Omental fat pad (tissue), 4 donors: ENCODE measurements at places on chromosomes 5 and 9.

DNA sequence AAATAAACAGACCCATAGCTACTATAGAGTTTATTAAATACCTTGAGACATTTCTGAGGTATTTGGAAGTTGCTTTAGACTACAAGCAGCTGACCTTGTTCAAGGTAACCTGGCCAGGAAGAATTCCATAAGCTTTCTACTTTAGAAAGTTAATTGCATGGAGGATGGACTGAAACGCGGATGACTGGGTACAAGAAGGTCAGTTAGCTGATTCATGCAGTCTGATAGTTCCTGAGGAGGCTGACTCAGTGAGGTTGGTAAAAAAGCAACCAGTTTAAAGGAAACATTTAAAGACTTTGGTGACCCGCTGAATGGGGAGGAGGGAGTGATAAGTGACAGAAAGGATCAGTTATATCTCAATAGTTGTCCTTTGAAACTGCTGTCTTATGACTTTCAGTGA is 670.1 kb upstream of the CDH9 start:
- no peak for DNase-seq

- DNase-seq, result no peak
Observed at GRCh38 chr5:116686438-116686837, 111.8 kb upstream of the SEMA6A start.

GRCh38 chr5:56126487-56127179 is 106.5 kb downstream of the ANKRD55 start:
- no peak for DNase-seq

DNA sequence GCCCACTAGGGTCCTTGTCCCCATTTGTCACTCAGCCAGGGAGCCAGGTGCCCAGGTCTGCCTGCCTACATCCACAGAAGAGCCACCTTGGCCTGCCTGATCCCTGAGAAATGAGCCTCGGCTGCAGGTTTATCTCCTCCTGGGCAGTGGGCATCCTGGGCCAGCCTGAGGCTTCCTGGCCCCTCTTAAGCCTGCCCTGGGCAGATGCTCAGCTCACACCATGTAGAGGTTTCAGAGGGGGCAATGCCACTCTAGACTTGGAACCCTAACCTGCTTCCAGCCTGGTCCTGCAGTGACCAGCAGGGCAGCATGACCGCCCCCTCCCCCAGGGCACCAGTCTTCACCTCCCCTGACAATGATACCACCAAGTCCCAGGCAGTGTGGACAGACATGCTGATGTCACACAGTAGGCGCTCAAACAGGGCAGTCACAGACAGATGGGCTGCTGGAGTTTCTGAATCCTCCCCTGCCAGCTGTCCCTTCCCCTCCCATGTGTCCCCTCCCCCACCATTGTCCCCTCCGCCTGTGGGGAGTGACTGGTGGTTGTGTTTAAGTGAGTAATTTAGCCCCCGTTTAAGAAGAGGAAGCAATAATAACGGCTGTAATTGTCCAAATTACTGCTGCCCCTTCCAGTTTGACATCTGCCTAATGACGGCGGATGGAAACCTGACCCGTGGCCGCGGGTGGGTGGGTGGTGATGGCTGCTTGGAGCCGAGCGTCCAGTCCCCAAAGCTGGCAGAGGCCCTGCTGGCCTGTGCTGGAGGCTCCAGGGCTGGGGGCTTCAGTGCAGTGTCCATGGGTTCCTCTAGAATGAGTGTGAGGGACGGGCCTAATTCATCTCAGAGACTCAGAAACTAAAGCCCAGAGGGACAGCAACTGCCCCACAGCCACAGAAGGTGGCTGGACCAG is 147.7 kb downstream of the BARX1 start:
- DNase-seq, result no peak

- no peak for DNase-seq
Observed at GRCh38 chr9:12065050-12065449, 628.1 kb upstream of the TYRP1 start.

- no peak for DNase-seq
Observed at GRCh38 chr5:92459654-92460053, 1076.5 kb upstream of the ARRDC3 start.

DNA sequence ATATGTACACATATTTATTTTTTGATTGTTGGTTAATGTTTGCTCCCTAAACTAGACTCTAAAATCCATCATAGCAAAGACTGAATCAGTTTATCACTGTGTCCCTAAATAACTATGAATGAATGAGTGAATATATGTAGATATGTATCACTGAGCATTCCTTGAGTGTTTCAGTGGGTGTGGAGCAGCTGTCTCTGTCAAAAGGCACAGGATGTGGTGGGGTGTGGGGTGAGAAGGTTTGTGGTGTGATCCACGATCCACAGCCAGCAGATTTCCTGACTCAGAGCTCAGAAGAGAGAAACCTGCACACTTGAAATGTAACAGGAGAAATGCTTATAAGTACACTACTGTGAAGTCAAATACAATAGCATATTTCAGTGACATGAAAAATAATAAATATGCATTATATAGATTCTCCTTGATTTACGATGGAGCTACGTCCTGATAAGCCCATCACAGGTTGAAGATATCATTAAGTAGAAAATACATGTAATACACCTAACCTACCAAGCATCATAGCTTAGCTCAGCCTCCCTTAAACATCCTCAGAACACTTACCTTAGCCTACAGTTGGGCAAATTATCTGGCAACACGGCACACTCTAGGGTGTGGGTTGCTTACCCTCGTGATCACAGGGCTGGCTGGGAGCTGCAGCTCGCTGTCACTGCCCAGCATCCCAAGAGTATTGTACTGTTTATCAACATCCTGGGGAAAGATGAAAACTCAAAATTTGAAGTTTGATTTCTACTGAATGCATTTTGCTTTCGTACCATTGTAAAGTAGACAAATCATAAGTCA is 287.0 kb downstream of the GAS1 start:
- no peak for DNase-seq

GRCh38 chr9:115285836-115286235 is 167.9 kb upstream of the TNC start:
- no peak for DNase-seq

- DNase-seq, result no peak
Observed at GRCh38 chr5:30341466-30341865, 852.0 kb upstream of the CDH6 start.

- DNase-seq, result no peak
Observed at GRCh38 chr5:3075309-3075708, 323.8 kb upstream of the IRX2 start.

- DNase-seq, result no peak
Observed at GRCh38 chr5:74993743-74994142, 58.6 kb downstream of the GCNT4 start.

DNA sequence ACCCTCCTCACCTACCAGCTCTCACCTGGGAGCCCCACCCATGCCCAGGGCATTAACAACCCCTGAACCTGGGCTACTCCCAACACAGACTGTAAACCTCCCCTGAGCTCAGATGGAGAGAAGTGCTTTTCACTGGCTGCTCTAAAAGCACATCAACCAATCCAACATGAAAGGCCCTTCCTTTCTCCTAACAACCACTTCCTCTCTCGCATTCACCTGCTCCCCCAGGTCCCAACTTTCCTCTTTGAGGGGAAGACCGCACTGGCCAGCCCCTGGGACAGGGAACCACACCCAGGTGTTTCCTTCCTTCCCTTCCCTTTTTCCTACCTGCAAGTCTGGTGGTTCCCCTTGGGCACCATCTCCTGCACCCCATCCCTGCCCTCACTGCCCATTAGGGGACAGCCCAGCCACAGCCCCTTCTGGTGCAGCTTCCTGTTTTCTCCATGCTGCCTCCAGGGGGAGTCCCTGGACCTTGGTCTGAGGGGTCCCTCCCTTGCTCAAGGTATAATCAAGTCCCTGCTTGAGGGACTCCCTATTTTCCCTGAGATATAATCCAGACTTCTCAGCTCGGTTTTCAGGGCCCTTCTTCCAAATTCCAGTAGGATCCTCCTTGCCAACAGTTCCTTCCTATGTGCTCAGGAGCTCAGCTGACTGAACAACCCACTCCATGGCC is 30.5 kb upstream of the DAB2IP start:
- DNase-seq, result no peak

- no peak for DNase-seq
Observed at GRCh38 chr9:120710110-120710981, 3.9 kb downstream of the MEGF9 start.

GRCh38 chr9:18429070-18429469 is 44.9 kb upstream of the ADAMTSL1 start:
- DNase-seq, result no peak

DNA sequence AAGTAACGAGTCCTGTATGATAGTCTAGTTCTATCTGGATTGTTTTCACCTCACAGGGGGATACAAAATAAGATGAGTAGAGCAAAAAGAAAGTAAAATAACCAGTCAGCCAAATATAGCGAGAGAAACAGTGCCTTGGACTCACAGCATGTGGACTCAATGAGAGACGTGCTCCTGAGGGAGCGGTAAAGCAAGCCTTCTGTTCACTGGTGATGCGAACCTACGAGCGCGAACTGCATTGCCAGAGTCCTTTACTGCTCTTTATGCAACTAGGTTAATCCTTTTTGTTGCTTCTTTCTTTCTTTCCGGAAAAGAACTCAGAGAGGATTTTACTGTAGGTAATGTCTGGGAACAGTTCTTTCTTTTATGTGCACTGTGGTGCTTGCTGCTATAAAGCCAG is 132.7 kb downstream of the ANXA1 start:
- DNase-seq, result no peak

- no peak for DNase-seq
Observed at GRCh38 chr5:136332223-136333015, 32.9 kb downstream of the TRPC7 start.

DNA sequence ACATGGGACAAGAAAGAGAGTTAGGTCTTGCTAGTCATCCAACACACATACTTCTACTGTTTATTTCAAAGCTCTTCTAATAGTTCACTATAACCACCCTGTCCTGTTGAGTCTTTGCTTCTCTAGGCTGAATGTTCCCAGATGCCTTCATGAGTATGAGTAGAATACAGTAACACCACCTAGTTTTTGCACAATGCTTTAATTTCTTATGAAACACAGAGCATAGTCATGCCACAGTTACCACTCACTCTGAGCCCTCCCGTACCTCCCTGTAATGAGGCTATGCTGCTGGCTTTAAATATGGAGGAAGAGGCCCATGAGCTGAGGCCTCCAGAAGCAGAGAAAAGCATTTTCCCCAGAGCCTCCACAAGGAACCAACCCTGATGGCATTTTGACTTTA is 75.0 kb upstream of the SLC1A3 start:
- DNase-seq, result no peak

- DNase-seq, result no peak
Observed at GRCh38 chr9:4832786-4833579, 40.2 kb downstream of the RCL1 start.

DNA sequence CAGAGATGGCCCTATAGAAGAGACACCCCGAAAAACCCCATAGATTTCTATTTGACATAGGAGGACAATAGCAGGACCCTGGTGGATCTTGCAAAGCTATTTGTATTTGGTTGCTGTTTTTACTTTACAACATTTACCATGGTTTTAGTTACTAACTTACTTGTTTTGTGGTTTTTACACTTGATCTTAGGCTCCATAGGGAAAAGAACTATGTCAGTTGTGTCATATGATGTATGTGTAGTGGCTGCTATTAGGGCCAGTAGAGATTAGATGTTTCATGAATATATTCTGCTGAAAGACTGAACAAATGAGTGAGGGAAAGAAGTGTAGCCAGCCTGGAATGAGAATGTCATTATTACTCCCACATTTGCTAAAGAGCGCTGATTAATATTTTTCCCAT is 388.1 kb downstream of the SEMA5A start:
- DNase-seq, result no peak

DNA sequence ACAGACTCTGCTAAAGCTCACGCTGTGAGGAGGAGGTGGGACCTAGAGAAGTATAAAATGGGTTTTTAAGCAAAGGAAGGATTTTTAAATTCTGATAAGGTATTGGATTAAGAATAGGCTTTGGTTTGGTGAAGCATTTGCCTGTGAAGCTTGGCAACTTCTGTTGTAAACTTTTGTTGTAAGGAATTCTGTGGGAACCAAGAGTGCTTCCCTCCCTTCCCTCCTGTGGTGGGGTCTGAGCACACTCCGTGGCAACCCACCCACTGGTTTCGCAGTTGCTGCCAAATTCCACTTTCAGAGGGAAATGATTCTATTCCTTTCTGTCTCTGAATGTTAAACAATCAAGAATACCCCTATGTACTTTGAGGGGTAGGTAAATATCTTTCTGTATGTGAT is 28.6 kb upstream of the GTF2H2C start:
- DNase-seq, result no peak

GRCh38 chr5:143147383-143147782 is 256.1 kb downstream of the NR3C1 start:
- DNase-seq, result no peak

- no peak for DNase-seq
Observed at GRCh38 chr9:112620388-112620787, 97.5 kb downstream of the INIP start.

GRCh38 chr5:41325074-41325473 is 111.7 kb upstream of the C6 start:
- no peak for DNase-seq

DNA sequence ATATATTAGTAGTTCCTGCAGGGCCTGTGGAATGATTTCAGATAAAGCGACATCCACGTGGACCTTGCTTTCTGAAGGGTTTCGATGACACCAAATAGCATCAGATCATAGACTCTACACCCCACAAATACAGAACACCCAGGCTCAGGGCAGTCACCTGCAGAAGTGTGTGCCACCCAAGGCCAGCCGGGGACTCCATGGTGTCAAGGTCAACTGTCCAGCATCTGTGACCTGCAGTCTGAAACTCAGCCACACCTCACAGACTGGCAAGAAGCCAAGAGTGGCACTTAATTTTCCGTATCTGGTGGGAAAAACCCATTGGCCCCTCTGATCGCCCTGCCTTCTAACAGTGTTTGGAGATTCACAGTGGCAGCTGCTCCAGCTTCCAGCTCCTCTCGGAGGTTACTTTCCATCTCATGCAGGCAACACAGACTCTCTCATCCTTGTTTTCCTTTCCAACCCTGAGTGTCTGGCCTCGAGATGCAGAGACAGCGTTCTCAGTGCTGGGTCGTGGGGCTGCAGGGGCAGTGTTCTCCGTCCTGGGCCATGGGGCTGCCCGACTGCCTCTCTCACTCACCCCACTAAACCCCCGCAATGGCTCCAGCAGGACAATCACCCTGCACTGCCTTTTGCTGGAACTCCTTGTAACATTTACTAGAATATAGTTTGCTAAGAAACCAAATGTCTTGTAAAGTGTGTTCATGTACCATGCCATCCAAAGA is 221.9 kb downstream of the IRX2 start:
- no peak for DNase-seq

DNA sequence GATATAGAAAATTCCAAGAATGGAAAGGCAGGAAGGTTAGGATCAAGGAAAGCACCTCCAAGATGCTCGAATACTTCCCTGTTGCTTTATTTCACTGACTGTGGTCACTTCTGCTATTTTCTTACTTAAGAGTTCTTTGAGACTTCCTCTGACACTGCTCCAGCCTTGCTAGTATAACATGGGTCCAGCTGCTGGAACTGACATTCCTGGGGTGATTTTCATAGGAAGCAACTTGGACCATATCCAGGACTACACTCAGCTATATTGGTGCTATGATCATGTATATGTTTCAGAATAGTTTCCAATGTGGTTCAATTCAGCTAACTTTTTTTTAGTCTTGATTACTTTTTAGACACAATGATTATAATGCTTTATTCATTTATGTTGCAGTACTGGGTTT is 81.6 kb upstream of the CKMT2 start:
- no peak for DNase-seq
